ENCODE measurements at places on chromosomes 4 and X.

- no peak for DNase-seq
Measured at GRCh38 chrX:65516756-65517155, 17.8 kb downstream of the LAS1L start.

- DNase-seq, result no peak
Measured at GRCh38 chrX:152640034-152640818, 2.5 kb downstream of the GABRQ start.

GRCh38 chr4:82680834-82681233, 117.8 kb downstream of the SCD5 start:
- no peak for DNase-seq

GRCh38 chrX:110732266-110732665, 63.4 kb downstream of the CHRDL1 start:
- no peak for DNase-seq

DNA sequence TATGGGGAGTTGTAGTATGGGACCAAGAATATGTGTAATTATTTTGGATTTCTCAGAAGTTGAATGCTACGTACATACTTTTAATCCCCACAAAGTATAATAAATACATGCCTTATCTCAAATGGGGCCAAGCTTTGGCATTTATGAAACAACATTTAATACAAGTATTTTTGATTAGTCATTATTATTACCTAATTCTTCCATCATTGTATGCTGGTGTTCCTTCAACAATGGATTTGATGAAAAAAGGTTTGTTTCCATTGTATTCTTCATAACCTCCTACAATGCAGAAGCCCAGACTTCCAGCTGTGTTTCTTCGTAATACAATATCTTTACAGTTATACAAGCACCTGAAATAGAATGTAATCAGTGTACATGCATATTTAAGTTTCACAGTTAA, 83.8 kb downstream of the FIP1L1 start:
- no peak for DNase-seq

- no peak for DNase-seq
Measured at GRCh38 chrX:10769696-10770619, 149.6 kb upstream of the MID1 start.

GRCh38 chr4:141757287-141757686, 120.9 kb downstream of the IL15 start:
- no peak for DNase-seq

DNA sequence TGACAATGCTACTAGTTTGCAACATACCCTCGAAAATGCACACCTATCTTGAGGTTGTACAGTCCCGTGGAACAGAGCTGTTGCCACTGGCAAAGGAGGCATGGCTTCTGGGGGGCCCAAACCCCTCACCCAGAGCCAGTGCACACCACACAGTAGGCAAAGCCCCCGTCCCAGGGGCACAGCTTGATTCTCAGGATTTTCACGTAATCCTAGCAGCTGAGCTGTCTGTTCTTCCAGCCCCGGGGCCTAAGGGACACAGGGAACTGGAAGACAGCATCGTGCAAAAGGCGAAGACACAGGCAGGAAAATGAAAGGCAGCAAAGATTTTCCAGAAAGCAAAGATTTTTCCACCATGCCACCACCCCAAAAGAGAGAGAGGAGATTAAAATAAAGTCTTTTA, 77.2 kb downstream of the JAKMIP1 start:
- DNase-seq, result no peak

- DNase-seq, result no peak
Measured at GRCh38 chr4:37767546-37767945, 58.9 kb upstream of the PGM2 start.

DNA sequence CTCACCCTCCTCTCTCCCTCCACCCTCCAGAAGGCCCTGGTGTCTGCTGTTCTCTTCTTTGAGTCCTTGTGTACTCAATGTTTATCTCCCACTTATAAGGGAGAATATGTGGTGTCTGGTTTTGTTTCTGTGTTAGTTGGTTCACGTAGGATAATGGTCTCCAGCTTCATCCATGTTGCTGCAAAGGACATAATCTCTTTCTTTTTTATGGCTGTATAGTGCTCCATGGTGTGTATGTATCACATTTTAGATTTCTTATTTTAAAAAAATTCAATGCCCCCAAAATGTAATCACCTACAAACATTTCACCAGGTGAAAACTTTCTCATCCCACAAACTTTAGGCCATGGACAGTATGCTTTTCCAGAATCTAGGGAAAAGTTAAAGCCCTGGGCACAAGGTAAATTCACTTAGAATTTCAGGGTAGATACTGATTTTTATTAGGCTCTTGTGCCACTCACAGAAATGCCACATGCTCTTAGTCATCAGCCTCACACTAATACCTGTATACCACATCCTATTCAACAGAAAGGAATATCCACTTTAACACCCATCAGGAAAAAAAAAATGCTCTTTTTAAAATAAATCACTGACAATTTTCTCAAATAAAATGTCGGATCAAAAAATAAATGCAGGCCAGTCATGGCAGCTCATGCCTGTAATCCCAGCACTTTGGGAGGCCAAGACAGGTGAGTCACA, 104.8 kb upstream of the ENPP6 start:
- no peak for DNase-seq

DNA sequence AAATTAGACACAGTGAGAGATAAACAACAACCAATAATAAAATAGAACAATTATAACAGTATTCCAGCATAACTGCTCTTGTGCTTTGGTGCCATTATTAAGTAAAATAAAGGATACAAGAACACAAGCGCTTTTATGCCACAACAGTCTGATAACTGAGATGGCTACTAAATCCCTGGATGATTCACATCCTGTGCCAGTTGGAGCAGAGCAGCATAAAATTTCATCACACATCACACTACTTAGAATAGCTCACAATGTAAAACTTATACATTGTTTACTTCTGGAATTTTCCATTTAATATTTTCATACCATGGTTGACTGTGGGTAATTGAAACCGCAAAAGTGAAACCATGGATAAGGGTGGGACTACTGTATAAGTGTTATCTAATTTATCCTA, 399.9 kb upstream of the CNKSR2 start:
- no peak for DNase-seq

DNA sequence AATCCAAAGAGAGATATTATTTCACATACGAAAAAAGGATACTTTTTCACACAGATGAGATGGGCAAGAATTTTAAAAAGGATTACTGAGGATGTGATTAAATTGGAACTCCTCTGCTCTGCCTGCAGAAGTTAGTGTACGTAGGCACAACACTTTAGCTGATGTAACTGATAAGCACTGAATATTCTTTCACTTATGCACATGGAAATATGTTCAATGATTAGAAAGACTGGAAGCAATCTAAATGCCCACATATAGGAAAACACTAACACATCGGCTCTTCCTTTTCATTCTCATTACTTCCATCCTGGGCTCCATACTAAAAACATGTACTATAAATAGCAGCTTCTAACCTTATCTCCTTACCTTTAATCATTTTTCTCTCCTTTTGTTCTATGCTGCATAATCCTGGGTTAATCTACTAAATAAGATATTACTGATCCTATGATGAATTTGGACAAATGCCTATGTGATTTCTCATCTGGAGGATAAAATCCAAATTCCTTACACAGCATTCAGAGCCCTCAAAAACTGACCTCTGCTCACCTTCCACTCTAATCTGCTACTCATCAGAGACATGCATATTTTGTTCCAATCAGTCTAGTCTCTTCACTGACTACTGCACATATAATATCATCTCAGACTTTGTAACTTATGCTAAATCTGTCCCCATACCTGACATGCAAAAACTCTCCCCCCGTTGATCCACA, 197.8 kb downstream of the PDGFC start:
- DNase-seq, result no peak

GRCh38 chr4:150562250-150562649, 19.7 kb upstream of the MAB21L2 start:
- DNase-seq, result no peak

DNA sequence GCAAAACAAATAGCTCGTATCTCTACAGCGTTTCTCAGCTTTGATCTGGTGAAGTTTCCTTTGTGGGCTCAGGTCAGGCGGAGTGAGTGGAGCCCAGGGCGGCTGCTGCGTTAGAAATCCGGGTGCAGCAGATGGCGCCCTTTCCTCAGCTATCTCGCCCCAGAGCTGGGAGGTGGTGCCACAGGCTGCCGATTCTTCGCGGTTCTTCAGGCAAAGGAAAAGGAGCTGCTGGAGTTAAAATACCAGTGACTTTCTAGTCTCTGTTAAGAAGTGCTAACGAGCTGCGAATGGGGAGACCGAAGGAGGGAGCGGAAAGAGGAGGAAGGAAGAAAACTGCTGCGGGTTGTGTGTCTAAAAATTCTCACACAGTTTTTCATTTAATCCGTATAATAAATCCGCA, 114.6 kb downstream of the CPE start:
- DNase-seq, result no peak

- no peak for DNase-seq
Measured at GRCh38 chr4:22416403-22416802, 99.5 kb downstream of the ADGRA3 start.

DNA sequence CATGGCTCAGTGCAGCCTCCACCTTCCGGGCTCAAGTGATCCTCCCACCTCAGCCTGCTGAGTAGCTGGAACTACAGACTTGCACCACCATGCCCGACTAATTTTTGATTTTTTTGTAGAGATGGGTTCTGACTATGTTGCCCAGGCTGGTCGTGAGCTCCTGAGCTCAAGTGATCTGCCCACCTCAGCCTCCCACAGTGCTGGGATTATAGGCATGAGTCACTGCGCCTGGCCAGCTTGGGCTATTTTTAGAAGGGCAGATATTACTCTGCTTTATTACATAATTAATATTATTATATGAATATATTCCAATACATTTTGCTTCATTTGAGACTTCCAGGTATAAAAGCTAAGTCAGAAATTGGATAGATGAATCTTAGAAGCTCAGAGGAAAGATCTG, 143.7 kb upstream of the ANK2 start:
- no peak for DNase-seq

DNA sequence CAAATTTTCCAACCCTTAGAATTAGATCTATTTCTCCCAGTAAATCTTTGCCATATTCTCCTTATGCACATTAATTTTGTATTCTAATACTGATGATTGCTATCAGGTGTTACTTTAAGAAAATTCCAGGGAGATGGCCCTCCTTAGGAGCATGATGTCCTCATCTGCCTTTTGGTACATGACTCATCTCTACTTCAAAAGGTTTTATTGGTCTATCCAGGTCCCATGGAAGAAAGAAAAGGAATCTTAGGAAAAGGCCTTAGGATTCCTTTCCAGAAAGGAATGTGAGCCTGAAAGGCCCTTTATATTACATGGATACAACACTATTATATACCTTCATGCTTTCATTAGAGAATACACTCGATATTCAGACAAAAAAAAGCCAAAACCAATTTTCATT, 968.2 kb downstream of the STIM2 start:
- DNase-seq, result no peak
